ENCODE measurements at places on chromosomes 12 and 14.

- DNase-seq: no peak
Measured at GRCh38 chr14:75877884-75878283, 103.9 kb downstream of the TGFB3 start.

DNA sequence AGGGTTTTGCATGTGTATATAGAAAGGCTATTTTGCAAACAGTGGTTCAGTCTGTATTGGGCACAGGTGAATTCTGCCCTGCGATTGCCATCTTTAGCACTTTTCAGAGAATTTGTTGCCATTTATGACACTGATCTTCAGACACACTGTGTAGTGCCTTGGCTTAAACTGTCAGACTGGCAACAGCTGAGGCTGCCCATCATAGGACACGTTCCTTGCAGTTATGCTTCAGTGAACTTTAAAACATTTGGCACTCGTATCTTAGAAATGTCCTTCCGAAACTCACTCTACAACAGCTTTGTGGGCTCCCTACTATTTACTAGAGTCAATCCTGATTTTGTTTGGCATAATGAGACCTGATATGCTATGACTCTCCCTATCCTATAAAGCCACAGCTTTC lies 29.1 kb downstream of the AP5M1 start:
- no peak for DNase-seq

GRCh38 chr12:12327802-12328201 lies 22.2 kb downstream of the MANSC1 start:
- DNase-seq: no peak

GRCh38 chr14:39673734-39674133 lies 241.5 kb upstream of the FBXO33 start:
- no peak for DNase-seq

DNA sequence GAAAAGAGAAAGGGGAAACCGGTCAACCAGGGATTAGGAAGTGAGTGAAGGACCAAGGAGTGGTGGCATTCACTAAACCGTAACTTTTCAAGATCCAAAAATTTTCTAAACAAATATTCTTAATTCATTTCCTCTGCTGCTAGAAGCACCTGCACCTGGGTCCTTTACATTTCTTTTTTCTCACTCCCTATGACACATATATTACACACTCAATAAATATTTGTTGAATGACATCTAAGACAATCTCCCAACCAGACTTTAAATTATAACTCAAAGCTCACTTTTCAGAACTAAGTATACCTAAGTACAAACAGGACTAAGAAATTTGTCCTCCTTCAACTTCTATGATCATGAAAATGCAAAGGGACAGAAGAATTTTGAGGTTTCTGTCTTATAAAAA lies 11.1 kb downstream of the TTC5 start:
- DNase-seq: no peak

- no peak for DNase-seq
Measured at GRCh38 chr12:1318327-1319031, 275.9 kb downstream of the FBXL14 start.

DNA sequence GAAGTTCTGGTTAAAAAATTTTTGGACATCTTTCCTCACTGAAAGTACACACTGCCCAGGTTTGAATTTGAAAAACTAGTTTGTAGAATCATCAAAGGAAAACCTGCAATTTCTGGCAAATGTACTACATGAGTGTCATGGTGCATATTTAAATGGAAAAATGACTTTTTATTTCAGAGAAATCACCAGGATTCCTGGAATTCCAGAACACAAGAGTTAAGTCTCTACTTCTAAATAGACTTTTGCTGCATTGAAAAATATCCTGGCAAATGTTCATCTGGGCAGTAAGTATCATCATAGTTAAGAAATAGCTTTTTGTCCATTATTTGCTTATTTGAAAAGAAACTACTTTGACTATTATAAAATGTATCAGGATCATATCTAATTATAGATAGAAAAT lies 275.1 kb downstream of the PRKD1 start:
- no peak for DNase-seq

- DNase-seq: no peak
Measured at GRCh38 chr12:6768990-6769389, 2.8 kb downstream of the PTMS start.

DNA sequence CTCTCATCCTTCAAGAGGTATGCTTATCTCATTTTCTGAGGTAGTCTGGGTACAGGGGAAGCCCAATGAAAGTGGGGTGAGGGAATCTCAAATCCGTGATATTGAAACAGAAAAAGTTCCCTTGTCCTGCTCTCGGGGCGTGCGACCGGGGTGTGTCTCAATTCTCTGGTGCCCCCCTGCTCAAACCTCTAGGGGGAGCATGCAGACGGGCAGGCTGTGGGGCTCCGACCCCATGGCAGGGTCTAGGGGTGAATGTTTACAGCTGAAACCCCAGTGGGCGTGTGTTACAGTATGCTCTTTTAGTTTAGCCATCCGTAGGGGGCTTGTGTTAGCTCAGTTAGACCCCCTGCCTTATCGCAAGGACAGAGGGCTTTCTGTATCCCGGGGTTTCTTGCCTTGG lies 68.7 kb downstream of the PTPRQ start:
- DNase-seq: no peak

DNA sequence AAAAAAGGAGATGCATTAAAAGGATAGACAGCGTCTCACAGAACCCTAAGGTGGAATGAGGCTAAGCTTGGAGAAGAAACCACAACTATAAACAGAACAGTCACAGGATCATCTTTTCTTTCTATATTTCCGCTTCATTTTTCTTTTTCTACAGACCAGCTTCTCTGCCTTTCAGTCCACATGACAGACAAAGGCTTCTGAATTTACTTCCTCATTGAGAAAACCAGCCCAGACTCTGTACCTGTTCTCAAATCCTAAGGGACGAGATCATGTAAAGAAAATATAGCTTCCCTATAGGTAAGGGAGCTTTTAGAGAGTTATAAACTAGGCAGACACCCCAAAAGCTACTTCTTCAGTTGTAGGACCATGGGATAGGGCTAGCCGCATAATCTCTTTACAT lies 17.4 kb downstream of the SGPP1 start:
- DNase-seq: no peak

DNA sequence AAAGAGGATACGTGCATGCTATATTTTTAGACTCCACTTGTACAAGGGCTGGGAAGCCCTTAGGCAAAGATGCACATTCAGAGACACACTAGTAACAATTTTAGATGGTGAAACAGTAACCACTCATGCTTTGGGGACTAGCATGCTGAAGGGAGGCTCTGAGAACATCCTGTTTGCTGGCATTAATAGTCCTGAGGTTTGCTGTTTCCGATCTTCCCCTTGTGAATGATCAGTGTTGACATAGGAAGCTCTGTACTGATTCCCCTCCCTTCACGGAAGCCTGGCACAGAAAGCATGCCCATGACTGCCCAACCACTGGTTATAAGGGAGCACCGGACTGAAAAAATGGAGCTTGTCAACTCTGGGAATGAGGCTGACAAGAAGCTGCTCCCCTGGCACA lies 164.6 kb downstream of the GCH1 start:
- no peak for DNase-seq

DNA sequence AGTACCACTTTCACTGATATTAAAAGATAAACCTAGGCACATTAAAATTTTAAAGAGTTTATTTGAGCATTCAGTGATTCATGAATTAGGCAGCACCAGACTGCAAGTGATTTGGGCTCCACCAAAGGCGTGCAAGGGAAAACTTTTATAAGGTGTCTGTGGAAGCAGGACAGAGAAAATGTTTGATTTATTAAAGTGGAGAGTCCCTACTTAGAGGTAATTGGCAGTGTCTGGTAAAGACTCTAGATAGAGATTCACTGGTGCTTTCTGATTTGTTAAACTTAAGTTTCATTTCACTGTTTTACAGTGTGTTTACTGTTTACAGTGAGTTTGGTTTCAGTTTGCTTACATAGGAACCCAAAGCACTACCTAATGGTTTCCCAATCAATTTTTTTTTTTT lies 72.8 kb downstream of the ANKS1B start:
- DNase-seq: no peak

DNA sequence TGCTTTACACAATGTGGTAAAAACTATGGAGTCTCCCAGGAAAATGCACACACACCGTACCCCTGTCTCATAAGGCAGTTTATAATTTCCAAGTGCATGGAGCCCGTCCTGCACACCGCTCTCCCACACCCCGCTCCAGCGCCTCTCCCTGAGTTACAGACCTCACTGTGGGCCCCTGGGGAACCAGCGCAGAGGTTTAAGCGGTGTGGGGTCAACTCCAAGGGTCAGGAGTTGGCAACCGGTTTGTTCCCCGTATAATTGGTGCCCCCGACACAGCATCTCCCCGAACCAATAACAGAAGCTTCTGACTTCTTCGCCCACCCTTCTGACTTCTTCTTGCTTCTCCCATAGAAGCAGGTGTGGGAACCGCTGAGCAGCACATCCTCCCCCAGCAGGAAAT lies 58.4 kb upstream of the DDX11 start:
- DNase-seq: no peak

DNA sequence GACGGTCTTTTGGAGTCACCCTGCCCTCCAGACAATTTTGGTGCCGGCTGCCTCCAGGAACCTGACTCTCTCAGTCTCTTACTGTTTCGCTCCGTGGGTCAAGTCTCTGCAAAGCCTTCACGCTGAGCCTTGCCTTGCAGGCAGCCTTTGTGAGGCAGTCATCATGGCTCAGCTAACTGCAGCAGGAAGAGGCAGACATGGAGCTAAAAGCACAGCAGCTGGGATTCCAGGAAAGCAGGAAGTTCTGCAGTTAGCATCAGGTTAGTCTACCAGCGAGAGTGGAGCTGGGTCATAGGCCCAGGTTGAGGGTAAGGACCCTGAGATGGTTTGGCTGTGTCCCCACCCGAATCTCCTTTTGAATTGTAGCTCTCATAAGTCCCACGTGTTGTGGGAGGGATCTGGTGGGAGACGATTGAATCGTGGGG lies 305.4 kb downstream of the PCNX1 start:
- no peak for DNase-seq

GRCh38 chr14:96146131-96146771 lies 58.4 kb upstream of the BDKRB2 start:
- no peak for DNase-seq

GRCh38 chr14:84864548-84865271 lies 665.2 kb upstream of the FLRT2 start:
- DNase-seq: no peak

DNA sequence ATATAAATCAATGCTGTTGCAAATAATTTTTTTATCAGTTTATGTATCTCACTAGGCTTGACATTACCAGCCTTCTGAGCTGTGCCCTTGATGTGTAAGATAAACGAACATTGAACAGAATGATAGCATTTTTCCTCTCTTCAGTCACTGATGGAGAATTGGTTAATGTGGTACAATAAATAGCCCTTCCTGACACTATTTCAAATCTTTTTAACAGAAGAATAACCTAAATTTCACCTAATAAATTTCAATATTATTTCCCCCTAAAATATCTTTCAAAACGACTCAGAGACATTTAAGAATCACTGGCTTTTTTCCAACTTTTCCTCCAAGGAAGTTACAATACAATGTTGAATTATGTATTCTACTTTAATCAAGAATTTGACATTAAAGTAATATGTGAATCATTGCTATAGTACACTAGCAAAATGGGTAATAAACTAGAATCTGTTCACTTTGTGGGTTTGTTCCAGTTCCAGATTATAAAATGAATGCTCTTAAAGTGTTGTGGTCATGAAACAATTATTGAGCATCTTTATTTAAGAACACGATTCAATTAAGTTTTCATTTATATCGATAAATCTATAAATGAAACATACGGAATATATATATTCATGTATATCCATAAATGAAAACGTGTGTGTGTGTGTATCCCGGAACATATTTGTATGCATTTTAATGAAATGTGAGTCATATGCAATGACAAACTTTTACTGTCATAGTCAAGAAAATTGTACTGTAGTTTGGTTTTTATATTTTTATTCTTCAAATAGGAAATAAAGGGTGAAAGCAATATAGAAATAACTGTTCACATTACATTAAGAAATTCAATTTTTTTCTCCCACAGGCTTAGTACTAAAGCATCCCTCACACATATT lies 2.5 kb upstream of the ATP2B1 start:
- no peak for DNase-seq

DNA sequence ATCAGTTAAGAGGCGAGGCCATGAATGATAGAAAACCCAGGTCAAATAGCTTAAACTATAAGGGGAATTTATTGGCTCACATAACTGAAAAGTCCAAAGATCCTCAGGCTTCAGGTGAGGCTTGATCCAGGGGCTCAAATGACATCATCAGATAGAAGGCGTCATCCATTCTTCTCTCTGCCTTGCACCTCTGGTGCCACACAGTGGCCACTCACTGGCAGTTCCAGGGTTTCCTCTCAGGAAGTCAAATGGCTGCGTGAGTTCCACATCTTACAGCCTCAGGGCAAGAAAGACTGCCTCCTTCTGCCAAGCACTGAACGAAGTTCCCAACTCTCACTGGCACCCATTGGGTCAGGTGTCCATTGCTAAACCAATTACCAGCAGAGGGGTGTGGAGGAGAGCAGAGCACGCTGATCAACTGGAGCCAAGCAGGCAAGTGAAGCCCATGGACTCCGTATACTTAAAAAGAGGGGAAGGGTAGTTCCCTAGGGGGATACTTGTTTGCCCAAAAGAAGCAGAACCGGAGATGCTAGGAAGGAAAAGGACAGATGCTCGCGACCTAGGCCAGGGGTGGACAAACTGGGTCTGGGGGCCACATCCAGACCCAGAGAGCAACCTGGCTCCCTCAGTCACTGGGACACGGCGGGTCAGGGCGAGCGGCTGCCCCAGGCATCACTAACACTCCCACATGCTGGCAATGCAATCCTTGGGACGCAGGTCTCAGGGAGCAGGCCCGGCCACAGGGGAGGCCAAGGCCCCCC lies 69.3 kb downstream of the SERPINA3 start:
- DNase-seq: no peak

GRCh38 chr12:89574736-89575208 lies 48.9 kb upstream of the POC1B start:
- no peak for DNase-seq

DNA sequence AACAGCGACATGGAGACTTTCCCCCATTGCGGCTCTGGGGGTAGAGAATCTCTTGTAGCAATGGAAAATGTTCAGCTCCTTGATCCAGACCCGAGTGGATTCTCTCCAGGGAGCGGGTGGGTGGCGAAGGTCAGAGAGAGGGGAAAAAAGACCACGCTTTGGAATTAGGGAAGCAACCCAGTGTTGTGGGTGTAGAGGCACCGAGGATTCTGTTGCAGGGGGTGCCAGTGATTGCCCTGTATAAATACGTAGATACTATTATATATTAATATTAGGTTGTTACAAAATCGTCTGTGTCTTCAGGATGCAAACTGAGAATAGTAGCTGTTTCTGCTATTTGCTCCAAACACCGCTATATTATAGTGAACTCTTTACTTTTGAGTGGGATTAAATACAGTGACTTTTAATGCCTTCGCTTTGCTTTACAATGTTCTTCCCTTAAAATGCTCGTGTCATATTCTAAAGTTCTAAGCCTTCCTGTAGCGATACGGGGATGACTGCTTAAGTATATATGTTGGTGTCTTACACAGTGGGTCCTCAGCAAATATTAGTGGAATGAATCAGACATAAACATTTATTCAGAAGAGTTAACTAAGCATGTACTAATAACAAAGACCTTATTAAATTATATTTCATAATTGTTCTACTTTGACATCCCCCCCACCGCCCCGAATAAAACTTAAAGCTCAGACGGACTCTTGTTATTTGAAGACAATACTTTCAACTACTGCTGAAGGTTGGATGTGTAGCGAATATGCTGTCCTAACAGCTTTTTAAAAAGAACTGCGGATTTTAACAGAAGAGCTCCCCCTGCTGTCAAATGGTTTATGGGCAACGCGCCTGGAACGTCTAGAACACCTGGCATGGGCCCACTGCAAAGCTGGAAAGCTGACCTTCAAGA lies 136.4 kb upstream of the KRAS start:
- DNase-seq: peak; percentile 73
